Thoracic aorta (tissue), 2 donors: ENCODE measurements at places on chromosomes 4 and X. TPM values are rescaled to one million over a fixed set of nuclear protein-coding genes. Genes with fewer than 3 reads are reported as not detected.

CLCN4 gene
- total RNA-seq: 3.5 TPM

SATL1 gene
- total RNA-seq: not detected

CITED1 gene
- total RNA-seq: 3.7 TPM

SERTM2 gene
- not detected for total RNA-seq

GRCh38 chrX:15241301-15241700 is 28.6 kb downstream of the ASB9 start:
- no peak overlapping the region for H3K4me3 ChIP-seq
- H3K4me1 ChIP-seq: no peaks in the 10 kb centered on the region
- no peak overlapping the region for H3K27ac ChIP-seq
- no peaks in the 10 kb centered on the region for H3K36me3 ChIP-seq
- DNase-seq: no peak

- no peaks in the 10 kb centered on the region for H3K36me3 ChIP-seq
- no peak overlapping the region for H3K4me3 ChIP-seq
- H3K27me3 ChIP-seq: no peaks in the 10 kb centered on the region
- no peak for DNase-seq
- no peak overlapping the region for H3K27ac ChIP-seq
Measured at GRCh38 chr4:86664959-86665358, 70.8 kb downstream of the PTPN13 start.

DNA sequence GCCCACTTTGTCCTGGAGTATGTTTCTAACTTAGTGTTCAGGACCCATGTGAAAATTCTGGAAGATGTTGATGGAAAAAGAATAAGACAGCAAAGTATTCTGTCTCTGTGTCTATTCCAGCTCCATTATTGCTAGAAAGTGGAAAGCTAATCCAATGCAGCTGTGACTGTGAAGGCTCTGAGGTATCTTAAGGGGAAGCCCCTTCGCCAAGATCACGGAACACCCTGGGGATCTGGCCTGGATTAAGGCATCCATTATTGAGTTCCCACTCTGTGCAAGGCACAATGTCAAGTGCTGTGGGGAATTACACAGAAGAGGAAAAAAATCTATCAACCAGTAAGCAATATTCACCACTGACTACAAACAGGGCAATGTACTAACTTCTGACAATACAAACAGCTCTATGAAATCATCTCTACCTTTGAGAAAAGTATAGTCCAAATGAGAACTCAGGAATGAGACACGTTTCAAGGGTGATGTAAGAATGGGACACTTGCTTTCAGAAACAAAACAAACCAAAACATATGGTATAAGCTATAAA is 222.1 kb downstream of the LDB2 start:
- no peaks in the 10 kb centered on the region for H3K36me3 ChIP-seq
- no peak overlapping the region for H3K27ac ChIP-seq
- H3K4me1 ChIP-seq: peaks cover 22% of the 10 kb centered on the region
- no peak overlapping the region for H3K4me3 ChIP-seq

DNA sequence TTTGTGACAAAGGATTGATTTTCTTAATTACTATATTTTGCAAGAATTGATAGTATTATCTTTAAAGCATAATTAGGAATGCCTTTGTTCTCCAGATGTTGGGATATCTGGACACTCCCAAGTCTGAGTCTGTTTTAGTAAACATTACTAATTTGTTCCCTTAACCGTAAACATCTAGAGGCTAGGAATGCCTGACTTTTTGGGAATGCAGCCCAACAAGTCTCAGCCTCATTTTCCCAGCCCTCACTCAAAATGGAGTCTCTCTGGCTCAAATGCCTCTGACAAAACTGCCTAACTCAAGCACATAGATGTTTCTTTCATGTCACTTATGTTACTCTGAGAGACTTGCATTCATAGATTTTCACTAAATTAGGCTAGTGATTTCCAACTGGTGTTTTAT is 297.0 kb upstream of the CLNK start:
- H3K4me1 ChIP-seq: no peaks in the 10 kb centered on the region
- H3K4me3 ChIP-seq: no peak overlapping the region
- no peak overlapping the region for H3K27ac ChIP-seq
- H3K36me3 ChIP-seq: no peaks in the 10 kb centered on the region
- no peaks in the 10 kb centered on the region for H3K27me3 ChIP-seq

GRCh38 chr4:132593717-132594400 is 555.2 kb upstream of the PCDH10 start:
- H3K4me3 ChIP-seq: no peak overlapping the region
- no peaks in the 10 kb centered on the region for H3K27me3 ChIP-seq
- no peaks in the 10 kb centered on the region for H3K36me3 ChIP-seq
- DNase-seq: no peak
- H3K4me1 ChIP-seq: no peaks in the 10 kb centered on the region

- no peak overlapping the region for H3K27ac ChIP-seq
- no peak overlapping the region for H3K4me3 ChIP-seq
- H3K36me3 ChIP-seq: peaks cover 37% of the 10 kb centered on the region
- no peaks in the 10 kb centered on the region for H3K27me3 ChIP-seq
- DNase-seq: no peak
Measured at GRCh38 chr4:3184725-3185124, 64.2 kb upstream of the MSANTD1 start.

GRCh38 chrX:17417372-17417771 is 42.4 kb downstream of the NHS start:
- H3K4me3 ChIP-seq: no peak overlapping the region
- no peak for DNase-seq
- no peaks in the 10 kb centered on the region for H3K27me3 ChIP-seq

DNA sequence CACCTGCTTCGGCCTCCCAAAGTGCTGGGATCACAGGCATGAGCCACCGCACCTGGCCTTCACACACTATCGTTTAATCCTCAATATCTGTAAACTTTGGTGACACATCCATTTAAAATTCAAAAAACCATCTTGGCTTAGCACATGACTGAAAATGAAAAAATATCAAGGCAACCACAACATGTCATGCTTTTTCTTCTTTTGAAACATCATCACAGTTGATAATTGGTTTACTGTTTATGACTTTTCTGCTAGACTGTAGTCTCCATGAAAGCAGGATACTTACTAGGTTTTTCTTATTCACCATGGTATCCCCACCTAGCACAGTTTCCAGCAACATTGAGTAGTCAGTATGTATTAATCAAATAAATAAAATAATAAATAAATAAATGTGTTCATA is 11.0 kb downstream of the GNRHR start:
- H3K4me3 ChIP-seq: no peak overlapping the region
- no peak for DNase-seq
- no peaks in the 10 kb centered on the region for H3K36me3 ChIP-seq
- peaks cover 5% of the 10 kb centered on the region for H3K4me1 ChIP-seq
- H3K27ac ChIP-seq: no peak overlapping the region
- no peaks in the 10 kb centered on the region for H3K27me3 ChIP-seq

GRCh38 chrX:120244735-120245498 is 5.7 kb upstream of the ZBTB33 start:
- peak; percentile 3 for DNase-seq
- H3K27ac ChIP-seq: peak overlapping the region; percentile 72
- H3K27me3 ChIP-seq: no peaks in the 10 kb centered on the region
- H3K4me1 ChIP-seq: no peaks in the 10 kb centered on the region
- peak overlapping the region; percentile 78 for H3K4me3 ChIP-seq
- H3K36me3 ChIP-seq: no peaks in the 10 kb centered on the region

- H3K27ac ChIP-seq: no peak overlapping the region
- no peaks in the 10 kb centered on the region for H3K4me1 ChIP-seq
- H3K4me3 ChIP-seq: no peak overlapping the region
- no peak for DNase-seq
- no peaks in the 10 kb centered on the region for H3K27me3 ChIP-seq
- H3K36me3 ChIP-seq: no peaks in the 10 kb centered on the region
Measured at GRCh38 chrX:127879585-127879984, 172.6 kb downstream of the ACTRT1 start.

GRCh38 chr4:97235521-97235920 is 907.8 kb downstream of the STPG2 start:
- no peaks in the 10 kb centered on the region for H3K27me3 ChIP-seq
- no peak for DNase-seq
- H3K36me3 ChIP-seq: no peaks in the 10 kb centered on the region

DNA sequence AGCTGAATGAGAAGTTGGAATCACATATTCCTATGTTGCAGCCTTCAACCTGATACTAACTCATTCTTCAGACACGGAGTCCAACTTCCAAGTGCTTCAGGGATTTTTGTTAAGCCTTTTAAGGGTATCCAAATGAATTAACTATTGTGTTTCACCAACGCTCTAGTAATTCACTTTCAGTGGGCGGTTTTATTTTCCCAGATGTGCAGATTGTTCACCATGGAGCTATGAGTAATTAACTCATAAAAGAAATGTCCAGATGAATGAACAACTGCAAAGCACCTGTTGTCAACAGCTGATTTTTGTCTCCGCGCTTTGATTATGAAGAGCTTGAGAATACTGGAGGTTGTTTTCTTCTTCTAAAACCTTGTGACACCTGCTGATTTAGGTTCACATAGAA is 187.6 kb downstream of the CBR4 start:
- H3K27me3 ChIP-seq: no peaks in the 10 kb centered on the region
- H3K4me3 ChIP-seq: no peak overlapping the region
- H3K36me3 ChIP-seq: no peaks in the 10 kb centered on the region

GRCh38 chr4:115154826-115155225 is 41.4 kb upstream of the NDST4 start:
- H3K4me1 ChIP-seq: no peaks in the 10 kb centered on the region
- H3K36me3 ChIP-seq: no peaks in the 10 kb centered on the region
- no peaks in the 10 kb centered on the region for H3K27me3 ChIP-seq
- no peak for DNase-seq

DNA sequence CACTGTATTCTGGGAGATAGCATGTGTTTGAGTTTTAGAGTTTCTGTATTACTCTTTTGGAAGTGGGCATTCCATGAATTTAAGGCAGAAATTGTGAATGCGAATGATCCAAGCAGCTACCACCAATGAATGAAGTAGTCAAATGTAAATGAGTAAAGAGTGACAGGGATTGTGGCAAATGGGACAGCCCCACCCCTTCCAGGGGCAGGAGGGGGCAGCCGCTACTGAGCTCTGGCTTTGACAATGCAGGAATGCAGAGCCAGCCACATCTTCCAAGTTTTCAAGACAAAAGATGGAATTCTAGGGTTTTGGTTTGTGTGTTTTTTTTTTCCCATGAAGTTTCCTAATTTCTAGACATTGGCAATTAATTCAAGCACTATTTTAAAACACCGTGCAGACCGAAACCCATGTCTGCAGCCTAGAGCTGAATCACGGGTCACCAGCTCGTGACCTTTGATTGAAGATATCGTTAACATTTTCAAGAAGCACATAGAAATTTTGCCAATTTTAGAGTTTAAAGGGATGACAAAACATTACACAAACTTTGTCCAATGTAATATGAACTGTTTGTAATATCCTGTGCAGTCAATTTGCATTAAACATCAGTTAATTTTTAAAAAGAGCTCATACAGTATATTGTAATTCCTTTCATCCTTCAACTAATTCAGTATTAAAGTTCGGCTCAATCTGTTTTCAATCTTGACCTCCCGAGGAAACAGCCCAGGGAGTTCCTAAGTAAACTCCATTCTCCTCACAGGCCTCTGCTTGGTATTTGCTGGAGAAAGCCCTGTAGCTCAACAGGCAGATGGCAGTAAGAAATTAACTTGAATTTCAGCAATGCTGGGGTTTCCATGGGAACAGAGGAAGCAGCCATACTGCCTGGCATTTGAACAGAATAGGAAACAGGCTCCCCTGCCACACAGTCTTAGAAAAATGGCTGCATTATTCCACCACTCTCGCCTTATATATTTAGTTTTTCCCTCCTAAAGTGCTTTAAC is 83.4 kb downstream of the UCHL1 start:
- no peaks in the 10 kb centered on the region for H3K27me3 ChIP-seq
- H3K4me1 ChIP-seq: no peaks in the 10 kb centered on the region
- H3K27ac ChIP-seq: no peak overlapping the region
- H3K36me3 ChIP-seq: no peaks in the 10 kb centered on the region
- no peak for DNase-seq

DNA sequence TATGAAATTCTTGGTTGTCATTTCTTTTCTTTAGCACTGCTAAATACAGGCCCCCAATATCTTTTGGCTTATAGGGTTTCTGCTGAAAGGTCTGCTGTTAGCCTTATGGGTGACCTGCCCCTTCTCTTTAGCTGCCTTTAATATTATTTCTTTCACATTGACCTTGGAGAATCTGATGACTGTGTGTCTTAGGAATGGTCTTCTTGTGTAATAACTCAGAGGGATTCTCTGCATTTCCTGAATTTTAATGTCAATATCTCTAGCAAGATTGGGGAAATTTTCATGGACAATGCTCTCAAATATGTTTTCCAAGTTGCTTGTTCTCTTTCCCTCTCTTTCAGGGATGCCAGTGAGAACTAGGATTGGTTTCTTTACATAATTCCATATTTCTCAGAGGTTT is 292.4 kb downstream of the SLC7A11 start:
- no peak for DNase-seq
- H3K4me3 ChIP-seq: no peak overlapping the region
- H3K27me3 ChIP-seq: peaks cover 5% of the 10 kb centered on the region
- no peaks in the 10 kb centered on the region for H3K4me1 ChIP-seq

GRCh38 chr4:138692411-138692810 is 323.2 kb upstream of the NOCT start:
- DNase-seq: no peak
- H3K4me1 ChIP-seq: no peaks in the 10 kb centered on the region
- H3K27ac ChIP-seq: no peak overlapping the region
- H3K27me3 ChIP-seq: no peaks in the 10 kb centered on the region
- no peaks in the 10 kb centered on the region for H3K36me3 ChIP-seq
- no peak overlapping the region for H3K4me3 ChIP-seq

GRCh38 chr4:147103403-147103946 is 157.8 kb upstream of the TTC29 start:
- H3K36me3 ChIP-seq: no peaks in the 10 kb centered on the region
- peak; percentile 75 for DNase-seq
- H3K27ac ChIP-seq: peak overlapping the region; percentile 68
- H3K4me1 ChIP-seq: peaks cover 11% of the 10 kb centered on the region
- H3K27me3 ChIP-seq: no peaks in the 10 kb centered on the region

DNA sequence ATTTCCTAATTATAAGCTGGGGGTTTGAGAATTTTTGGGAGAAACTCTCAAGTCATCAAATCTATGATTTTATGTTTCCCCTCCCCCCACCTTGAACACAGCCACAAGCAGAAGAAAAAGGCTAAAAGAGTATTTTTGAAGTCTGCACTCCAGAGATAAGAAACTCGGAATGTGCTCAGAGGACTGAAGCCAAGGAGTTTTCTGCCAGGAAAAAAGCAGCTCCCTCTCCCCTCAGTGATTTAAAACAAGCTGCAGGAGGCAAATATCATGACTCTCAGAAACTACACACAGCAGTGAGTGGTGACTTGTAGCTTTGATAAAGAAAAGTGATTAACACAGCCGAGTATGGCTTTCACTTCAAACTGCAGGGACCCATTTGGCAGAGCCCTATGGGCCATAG is 800.2 kb upstream of the FTHL17 start:
- H3K27ac ChIP-seq: no peak overlapping the region
- no peaks in the 10 kb centered on the region for H3K27me3 ChIP-seq
- peak overlapping the region; percentile 16 for H3K4me3 ChIP-seq
- H3K36me3 ChIP-seq: no peaks in the 10 kb centered on the region
